ENCODE measurements at places on chromosomes 12 and 14.

DNA sequence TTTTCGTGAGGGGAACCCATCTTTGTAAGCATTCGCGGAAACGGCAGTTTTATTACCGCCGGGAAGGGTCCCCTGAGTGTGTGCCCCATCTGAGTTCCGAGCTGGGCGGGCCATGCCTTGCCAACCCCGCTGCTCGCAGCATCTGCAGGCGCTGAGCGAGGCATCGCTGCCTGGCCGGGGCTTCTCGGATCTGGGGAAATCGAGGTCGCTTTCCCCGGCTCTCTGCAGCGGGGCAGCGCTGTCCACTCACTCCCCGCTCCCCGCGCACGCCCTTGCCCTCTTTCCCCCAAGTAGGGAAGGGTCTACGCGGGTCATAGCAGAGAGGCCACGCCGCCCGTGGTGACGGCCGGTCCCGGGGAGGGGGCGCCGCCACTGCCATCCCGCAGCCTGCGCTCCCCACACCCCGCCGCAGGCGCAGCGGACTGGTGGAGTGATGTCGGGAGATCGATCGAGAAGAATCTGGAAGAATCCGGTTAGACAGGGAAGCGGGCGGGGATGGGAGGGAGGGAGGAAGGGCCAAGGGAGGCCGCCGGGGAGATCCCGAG lies 507 bp upstream of the FKBP4 start:
- no peak for DNase-seq

- no peak for DNase-seq
Measured at GRCh38 chr12:32788405-32788804, 32.7 kb upstream of the YARS2 start.

GRCh38 chr12:64412459-64412858 lies 8.3 kb downstream of the XPOT start:
- DNase-seq = peak; percentile 44

DNA sequence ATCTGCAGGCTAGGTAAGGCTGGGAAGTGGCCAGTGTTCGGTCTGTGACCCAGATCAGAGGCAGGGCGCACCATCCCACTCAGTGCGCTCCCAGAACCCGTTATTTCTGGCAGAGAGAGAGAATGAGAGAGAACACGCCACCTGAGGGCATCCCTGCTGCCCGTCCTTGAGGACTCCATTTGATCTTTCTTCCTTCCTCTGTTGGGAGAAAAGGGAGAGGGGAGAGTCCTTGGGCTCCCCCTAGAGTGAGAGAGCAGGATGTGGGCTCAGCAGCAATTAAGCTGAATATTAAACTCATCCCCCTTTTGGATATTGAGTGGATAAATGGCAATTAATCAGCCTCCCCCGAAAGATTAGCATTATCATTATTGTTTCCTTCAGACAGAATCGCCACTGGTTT lies 70.6 kb downstream of the IFT43 start:
- peak; percentile 8 for DNase-seq

DNA sequence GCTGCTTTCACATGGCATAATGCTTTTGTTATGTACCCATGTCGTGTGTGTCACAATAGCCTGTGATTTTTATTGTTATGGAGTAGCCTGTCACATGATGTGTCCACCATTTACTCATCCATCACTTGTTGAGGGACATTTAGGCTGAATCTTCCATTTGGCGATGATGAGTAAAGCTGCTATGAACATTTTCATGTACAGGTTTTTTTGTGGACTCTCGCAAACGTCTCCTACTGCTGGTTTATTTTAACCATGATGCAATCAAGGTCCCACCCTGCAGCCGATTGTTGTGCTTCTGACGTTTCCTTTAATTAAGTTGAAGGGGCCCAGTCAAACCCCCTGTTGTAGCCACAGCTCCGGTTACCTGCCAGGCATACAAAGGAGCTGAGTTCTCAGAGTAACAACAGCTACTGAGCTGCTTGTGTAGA lies 63.2 kb downstream of the ZNF664 start:
- DNase-seq = no peak

- DNase-seq = no peak
Measured at GRCh38 chr12:24708718-24709117, 240.2 kb downstream of the BCAT1 start.

DNA sequence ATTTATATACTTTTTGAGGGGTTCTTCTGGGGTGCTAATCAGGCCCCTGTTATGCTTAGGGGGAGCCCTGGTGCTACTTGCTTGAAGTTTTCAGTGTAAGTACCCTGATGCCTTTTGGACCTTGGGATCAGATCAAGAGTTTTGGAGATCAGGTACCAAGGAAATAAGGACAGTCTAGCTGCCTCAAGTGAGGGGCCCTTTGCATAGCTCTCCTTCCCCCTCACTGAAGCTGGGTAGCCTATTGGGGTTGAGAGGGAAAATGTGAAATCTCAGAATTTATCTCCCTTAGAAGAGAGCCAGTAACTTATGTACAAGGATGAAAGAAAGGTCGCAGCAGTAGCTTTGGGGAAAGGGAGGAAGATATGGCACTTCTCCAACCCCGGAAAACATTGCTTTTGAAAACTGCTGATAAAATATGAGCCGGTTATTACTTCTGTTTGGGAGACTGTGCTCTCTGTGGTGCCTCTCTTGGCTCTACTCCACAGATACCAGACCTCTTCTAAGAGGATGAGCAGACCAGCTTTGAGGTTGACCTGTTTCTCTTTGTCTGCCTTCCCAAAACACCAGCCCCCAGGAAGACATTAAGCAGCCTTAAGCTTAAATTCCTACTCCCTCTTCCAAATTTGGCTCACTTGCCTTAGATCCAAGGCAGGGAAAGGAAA lies 8.8 kb upstream of the AMHR2 start:
- DNase-seq = peak; percentile 6

DNA sequence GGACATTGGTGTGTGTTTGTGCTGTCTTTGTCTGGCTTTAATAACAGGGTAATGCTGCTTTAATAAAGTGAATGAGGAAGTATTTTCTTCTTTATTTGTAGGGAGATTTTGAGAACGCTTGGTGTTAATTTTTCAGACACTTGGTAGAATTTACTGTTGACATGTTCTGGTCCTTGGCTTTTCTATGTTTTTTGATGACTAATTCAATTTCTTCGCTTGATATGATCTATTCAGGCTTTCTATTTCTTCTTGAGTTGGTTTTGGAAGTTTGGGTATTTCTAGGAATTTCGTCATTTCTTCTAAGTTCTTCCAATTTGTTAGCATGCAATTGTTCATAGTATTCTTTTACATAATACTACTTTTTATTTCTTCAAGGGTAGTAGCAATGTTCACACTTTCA lies 167.8 kb downstream of the TTC6 start:
- DNase-seq = no peak

DNA sequence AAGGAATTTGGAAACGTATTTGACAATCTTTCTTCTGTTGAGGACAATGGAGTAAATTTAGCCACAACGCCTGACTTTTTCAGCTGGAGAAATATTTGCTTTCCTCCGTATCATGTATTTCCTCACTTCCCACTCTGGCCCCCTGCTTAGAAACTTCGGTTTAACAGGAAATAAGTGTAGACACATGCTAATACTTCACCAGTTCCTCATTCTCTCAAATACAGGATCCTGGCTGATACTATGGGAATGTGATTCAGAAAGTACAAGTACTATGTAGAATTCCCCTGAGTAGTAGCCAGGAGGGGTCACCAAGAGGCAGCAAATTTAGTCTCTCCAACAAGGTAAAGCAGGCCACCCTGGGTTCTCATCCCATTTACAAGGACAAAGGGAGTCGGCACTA lies 58.0 kb downstream of the FAR2 start:
- peak; percentile 26 for DNase-seq

DNA sequence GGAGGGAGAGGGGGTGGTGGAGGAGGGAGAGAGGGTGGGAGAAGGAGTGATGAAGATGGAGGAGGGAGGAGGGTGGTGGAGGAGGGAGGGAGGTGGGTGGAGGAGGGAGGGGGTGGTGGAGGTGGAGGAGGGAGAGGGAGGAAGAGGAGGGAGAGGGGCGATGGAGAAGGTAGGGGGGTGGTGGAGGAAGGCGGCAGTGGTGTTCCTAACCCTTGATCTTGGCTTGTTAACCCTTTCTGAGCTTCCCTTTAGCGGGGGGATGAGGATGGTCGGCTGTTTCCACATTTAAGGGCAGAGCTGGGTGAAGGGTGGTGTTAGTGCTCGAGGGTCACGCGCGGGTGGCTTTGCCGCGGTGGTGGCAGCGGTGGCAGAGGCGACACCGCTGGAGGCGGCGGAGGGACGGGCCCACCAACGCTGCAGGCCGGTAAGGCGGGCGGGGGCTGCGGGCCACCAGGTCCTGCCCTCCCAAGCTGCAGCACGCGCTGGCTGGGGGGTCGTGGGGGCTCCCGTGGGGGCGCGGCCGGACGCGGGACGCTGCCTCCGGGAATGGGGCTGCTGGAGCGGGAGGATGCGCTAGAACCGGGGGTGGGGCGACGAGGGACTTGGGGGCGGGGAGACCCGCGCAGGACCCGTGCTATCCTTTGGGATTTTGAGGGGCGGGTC lies 156.3 kb downstream of the PTPN11 start:
- no peak for DNase-seq

DNA sequence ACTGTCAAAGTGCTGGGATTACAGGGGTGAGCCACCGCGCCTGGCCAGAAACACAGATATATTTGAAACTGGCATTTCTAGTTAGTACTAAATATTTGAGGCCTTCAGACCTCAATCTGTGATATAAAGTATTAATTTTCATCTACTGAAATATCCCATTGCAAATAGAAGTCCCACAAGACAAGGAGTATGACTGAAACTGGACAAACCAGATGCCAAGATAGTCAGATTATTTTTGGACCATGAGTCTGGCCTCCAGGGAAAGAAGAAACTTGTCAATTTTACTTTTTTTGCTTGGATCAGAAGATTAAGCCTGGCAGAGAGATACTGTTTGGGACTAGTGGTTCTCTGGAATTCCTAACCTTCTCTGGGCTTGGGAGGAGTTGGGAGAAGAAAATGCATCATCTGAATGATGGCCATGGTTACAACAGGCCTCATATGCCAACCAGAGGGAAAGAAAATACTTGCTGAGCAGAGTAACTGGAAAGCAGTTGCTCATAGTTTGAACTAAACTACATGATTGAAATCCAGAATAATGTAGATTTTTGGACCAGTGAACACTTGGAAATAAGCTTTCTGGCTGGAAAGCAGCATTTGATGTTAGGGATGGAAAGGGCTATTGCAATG lies 2.9 kb upstream of the SMOC1 start:
- no peak for DNase-seq

GRCh38 chr14:35821564-35822411 lies 4.3 kb upstream of the BRMS1L start:
- peak; percentile 22 for DNase-seq

- DNase-seq = no peak
Measured at GRCh38 chr12:57325395-57325794, 74.4 kb upstream of the STAC3 start.

DNA sequence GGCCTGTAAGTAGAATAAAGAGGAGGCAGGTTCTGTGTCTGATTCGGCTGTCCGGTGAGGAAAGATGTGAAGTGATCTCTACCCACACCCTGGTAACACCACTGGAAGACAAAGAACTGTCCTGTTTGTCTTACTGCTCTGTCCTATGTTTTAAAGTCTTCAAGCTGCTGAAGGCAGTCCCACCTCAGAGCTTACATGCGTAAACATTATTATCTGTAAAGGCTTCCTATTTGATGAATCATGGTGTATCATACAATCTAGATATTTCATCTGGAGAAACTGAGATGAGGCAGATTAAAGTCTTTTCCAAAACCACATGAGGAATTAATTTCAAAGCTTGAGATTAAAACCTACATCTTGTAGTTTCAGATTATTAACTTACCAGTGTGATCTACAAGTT lies 427.6 kb downstream of the ZFP36L1 start:
- peak; percentile 69 for DNase-seq

DNA sequence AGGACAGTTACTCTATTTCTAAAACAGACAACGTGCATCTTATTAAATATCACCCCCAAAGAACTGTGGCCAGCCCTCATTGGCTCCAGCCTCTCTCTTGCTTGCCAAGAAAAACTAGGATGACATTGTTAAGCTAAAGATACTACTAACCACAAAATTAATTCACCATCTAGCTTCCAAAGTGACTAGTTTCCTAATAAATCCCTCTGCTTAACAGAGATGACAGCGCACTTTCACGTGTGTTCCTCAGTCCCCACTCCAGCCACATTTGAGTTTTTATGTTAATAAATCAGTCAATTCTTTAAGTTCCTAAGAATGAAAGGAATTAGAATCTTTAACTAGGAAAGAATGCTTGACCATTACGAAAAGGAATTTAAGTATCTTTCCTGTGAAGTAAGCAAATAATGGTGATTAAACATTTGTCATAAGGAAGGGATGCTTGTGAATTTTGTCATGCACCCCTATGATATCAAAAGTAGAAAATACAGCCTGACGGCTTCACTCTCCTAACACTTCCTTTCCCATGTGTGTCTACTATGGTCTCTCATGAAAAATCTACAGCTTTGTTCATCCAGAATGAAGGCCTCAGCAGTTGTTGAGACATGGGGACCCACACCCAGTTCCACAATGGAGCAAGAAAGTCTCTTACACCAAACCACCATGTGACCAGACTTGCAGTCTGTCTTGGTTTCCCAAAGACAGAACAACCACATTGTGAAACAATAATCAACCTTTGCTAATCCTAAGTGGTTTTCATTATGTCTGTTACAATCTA lies 8.1 kb downstream of the CORO1C start:
- peak; percentile 97 for DNase-seq

DNA sequence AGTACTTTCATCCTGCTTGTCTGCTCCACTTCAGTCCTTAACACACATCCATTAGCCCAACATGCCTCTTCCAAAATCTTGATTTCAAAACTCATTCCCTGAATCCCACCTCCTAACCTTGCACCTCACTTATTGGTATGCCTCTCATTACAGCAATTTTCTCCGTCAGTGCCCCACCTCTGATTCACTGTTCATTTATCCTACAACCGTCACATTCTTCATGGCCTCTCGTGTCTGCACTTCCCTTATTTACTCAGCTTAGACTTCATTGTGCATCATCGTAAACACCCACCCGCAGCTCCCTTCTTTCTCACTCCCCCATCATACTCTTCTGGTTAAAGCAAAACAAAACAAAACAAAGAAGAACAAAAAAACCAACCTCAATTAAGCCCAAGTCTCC lies 160.6 kb upstream of the HMGA2 start:
- no peak for DNase-seq

DNA sequence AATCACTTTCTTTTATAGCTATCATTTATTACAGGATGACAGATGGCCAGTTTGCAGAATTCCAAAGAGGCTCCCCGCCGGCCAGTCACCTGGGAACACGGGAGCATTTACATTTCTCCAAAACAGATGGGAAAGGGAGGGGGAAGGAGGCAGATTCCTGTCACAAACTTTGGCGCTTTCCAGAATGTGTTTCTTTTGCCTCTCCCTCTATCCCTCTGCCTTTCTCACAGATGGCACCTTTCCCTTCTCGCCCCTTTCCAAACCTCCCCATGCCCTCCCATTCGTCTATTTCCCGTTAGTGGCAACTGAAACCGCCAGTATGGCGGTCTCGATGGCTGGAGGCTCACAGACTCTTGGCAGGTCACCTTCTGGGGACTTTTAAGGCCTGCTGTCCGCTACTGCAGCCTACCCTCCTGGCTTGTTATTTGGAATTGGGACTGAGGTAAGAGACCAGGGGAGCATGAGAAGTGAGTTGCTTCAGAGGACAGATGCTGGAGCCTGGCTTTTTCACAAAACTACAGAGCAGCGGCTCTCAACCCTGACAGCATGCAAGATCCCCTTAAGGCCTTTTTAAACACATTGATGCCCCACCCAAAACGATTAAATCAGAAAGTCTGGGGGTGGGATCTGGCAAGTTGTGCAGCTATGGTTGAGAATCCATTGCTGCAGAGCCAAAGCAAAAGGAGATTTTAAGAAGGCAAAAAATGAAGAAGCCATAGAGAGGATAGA lies 161.5 kb upstream of the VASH1 start:
- DNase-seq = no peak

Data from fibroblast of upper back skin (primary cell).